ENCODE measurements at places on chromosomes 2 and 18. TPM values are rescaled to one million over a fixed set of nuclear protein-coding genes. Genes with fewer than 3 reads are reported as not detected.

The TAF1B gene
- total RNA-seq = 28.8 TPM

The DPYSL5 gene
- 0.07 TPM for total RNA-seq

The RGPD3 gene
- total RNA-seq = 0.14 TPM

The NT5C1B gene
- not detected for total RNA-seq

The GAL3ST2 gene
- total RNA-seq = 1.0 TPM

The TRIM43 gene
- not detected for total RNA-seq

The CNTNAP5 gene
- not detected for total RNA-seq

DNA sequence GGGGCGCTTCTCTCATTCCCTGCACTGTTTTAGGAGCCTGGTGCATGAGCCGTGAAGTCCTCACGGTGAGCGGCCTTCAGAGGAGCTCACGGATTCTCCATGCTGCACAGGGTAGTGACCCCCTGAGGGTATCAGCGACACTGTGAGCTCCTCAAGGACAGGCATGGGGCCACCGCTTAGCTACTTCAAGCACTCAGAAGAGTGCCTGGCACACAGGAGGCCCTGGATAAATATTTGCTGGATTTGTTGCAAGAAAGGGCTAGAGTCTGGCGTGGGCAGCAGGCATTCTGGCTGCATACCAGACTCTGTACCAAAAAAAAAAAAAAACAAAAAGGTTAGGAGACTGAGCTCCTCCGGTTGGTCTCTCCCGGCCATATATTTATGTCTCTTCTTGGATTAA, 5.7 kb upstream of the MBP start:
- H3K27me3 ChIP-seq = no peaks in the 10 kb centered on the region
- peaks cover 43% of the 10 kb centered on the region for H3K4me1 ChIP-seq
- H3K4me3 ChIP-seq = no peak overlapping the region
- no peak overlapping the region for H3K27ac ChIP-seq
- H3K36me3 ChIP-seq = peaks cover 10% of the 10 kb centered on the region

DNA sequence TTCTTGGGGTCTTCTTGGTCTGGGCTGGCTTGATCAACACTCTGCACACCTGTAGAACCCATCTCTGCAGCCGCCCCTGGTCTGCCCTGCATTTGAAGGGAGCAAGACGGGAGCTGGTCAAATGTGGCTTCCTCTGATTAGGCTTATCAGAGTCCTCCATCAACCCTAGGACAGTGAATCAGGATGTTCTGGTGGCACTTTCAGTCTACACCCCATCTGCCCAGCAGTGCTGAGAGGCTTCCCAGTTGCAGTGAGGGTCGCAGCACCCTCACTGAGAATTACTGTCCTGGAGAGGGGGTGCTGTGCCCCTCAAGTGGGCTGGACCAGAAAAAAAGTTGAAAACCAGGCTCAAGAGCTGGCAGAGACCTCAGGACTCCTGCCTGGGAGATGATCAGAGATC, 152.9 kb downstream of the DYSF start:
- peaks cover 3% of the 10 kb centered on the region for H3K4me1 ChIP-seq
- H3K27me3 ChIP-seq = peaks cover 11% of the 10 kb centered on the region
- no peak overlapping the region for H3K27ac ChIP-seq
- no peak overlapping the region for H3K4me3 ChIP-seq

DNA sequence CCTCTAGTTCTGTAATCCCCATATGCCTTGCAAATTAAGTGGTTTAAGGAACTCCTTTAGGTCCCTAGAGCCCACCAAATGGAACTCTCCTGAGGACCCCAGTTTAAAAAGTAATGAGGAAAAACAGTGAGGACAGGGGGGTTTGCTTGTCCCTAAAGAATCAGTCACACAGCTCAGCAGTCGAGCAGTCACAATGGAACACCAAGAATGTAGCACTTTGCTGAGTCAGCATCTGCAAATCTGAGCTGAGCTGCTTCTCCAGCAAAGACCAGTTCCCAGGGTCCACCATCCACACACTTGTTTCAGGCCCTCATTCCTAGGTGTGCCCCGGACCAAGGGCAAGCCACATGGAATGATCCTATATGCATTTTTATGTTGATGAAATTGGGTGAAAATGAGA, 46.2 kb upstream of the NEDD4L start:
- no peak for DNase-seq
- H3K27me3 ChIP-seq = peaks cover 19% of the 10 kb centered on the region
- H3K27ac ChIP-seq = no peak overlapping the region

DNA sequence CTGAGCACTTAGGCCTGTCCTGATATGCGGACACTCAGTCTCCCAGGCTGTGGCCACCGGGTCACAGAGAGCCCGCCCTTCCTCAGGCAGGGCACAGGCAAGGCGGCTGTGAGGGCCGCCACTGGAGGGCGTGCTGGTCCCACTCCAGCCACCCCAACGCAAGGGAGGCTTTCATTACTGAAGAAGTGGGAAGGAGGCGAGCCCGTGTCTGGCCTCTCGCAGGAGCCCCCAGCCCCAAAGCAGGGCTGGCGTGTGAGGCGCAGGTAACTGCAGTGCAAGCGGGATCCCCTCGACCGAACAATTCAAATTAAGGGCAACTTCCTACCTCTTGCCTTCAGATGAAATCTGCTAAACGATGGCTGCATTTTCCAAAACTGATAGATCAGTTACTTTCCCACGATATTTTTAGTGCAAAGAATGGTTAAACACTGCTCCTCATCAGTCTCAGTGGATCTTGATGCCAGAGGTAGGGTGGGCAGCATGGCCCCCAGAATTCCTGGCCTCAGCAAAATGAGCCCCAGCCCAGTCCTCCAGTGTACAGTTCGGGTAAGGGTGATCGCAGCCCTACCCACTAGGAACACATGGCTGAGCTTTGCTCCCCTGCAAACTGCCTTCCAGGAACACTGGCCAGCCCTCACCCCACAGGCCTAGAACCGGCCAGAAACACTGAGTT, 97.2 kb downstream of the SEPTIN10 start:
- no peaks in the 10 kb centered on the region for H3K36me3 ChIP-seq
- no peaks in the 10 kb centered on the region for H3K27me3 ChIP-seq
- no peak overlapping the region for H3K27ac ChIP-seq
- no peaks in the 10 kb centered on the region for H3K4me1 ChIP-seq
- H3K4me3 ChIP-seq = no peak overlapping the region

GRCh38 chr2:238099714-238100048, 459 bp upstream of the ESPNL start:
- H3K27ac ChIP-seq = no peak overlapping the region
- H3K4me3 ChIP-seq = no peak overlapping the region
- H3K27me3 ChIP-seq = no peaks in the 10 kb centered on the region
- no peaks in the 10 kb centered on the region for H3K4me1 ChIP-seq
- DNase-seq = no peak
- H3K36me3 ChIP-seq = peaks cover 13% of the 10 kb centered on the region

DNA sequence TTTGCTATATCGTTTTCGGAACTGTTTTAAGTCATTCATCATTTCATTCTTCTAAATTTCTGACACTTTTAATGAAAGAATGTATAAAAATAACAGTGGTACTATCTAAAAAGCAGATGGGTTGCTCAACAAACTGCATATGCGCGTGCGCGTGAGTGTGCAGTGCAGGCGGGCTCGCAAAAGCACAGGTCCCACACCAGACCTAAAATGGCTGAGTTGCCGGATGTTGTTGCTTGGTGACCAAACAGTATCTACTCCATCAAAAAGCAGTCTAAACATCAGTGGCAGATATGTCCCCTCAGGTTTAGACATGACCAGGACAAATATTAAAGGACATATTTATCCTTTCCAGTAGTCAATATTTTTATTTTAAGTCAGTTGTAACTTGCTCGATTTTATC, 5.1 kb downstream of the NOL4 start:
- H3K27ac ChIP-seq = no peak overlapping the region
- peaks cover 2% of the 10 kb centered on the region for H3K4me1 ChIP-seq
- no peak overlapping the region for H3K4me3 ChIP-seq
- no peak for DNase-seq
- H3K36me3 ChIP-seq = no peaks in the 10 kb centered on the region

DNA sequence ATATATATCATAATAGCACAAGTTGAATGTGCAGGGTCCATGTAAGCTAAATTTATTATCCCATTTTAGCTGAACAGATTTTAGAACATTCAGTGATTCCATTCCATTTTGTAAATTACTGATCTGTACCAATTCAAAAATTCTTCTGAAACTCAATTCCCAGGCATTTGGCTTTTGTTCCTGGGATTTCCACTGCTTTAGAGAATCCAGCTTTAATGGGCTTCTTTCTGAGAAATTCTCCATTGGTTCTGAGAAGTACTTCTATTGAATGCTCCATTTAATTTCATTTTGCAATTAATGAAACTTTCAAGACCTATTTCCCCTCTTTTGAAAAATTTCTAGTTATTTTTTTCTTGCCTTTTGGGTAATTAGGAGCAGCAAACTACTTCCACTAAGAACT, 36.8 kb downstream of the BCL2 start:
- H3K4me1 ChIP-seq = peaks cover 62% of the 10 kb centered on the region
- DNase-seq = no peak
- no peak overlapping the region for H3K27ac ChIP-seq
- H3K36me3 ChIP-seq = peaks cover 63% of the 10 kb centered on the region

GRCh38 chr2:172896661-172897081, 161.0 kb downstream of the RAPGEF4 start:
- H3K27ac ChIP-seq = no peak overlapping the region
- no peak for DNase-seq
- peaks cover 3% of the 10 kb centered on the region for H3K27me3 ChIP-seq
- no peaks in the 10 kb centered on the region for H3K36me3 ChIP-seq
- no peaks in the 10 kb centered on the region for H3K4me1 ChIP-seq

- no peaks in the 10 kb centered on the region for H3K4me1 ChIP-seq
- no peak overlapping the region for H3K4me3 ChIP-seq
- no peaks in the 10 kb centered on the region for H3K27me3 ChIP-seq
- no peak for DNase-seq
- H3K36me3 ChIP-seq = no peaks in the 10 kb centered on the region
Measured at GRCh38 chr2:26717362-26717761, 24.8 kb downstream of the KCNK3 start.

Data from activated CD4-positive, alpha-beta T cell treated with anti-CD3 and anti-CD28 coated beads for 36 hours (primary cell).